Small intestine (tissue), 16 donors: ENCODE measurements at places on chromosomes 2 and 18. TPM values are rescaled to one million over a fixed set of nuclear protein-coding genes. Genes with fewer than 3 reads are reported as not detected.

Gene THADA
- 13.5 TPM for polyA plus RNA-seq

Gene ALPI
- 261 TPM for polyA plus RNA-seq

Gene SLC16A14
- polyA plus RNA-seq: 1.3 TPM

GRCh38 chr2:14288016-14288415, 344.5 kb upstream of the LRATD1 start:
- DNase-seq: no peak

- no peak for DNase-seq
Observed at GRCh38 chr2:72848436-72849137, 22.8 kb upstream of the EXOC6B start.

GRCh38 chr18:7725897-7726296, 158.8 kb downstream of the PTPRM start:
- DNase-seq: no peak

- peak; percentile 71 for DNase-seq
Observed at GRCh38 chr2:237235383-237236095, 149.8 kb downstream of the COPS8 start.

DNA sequence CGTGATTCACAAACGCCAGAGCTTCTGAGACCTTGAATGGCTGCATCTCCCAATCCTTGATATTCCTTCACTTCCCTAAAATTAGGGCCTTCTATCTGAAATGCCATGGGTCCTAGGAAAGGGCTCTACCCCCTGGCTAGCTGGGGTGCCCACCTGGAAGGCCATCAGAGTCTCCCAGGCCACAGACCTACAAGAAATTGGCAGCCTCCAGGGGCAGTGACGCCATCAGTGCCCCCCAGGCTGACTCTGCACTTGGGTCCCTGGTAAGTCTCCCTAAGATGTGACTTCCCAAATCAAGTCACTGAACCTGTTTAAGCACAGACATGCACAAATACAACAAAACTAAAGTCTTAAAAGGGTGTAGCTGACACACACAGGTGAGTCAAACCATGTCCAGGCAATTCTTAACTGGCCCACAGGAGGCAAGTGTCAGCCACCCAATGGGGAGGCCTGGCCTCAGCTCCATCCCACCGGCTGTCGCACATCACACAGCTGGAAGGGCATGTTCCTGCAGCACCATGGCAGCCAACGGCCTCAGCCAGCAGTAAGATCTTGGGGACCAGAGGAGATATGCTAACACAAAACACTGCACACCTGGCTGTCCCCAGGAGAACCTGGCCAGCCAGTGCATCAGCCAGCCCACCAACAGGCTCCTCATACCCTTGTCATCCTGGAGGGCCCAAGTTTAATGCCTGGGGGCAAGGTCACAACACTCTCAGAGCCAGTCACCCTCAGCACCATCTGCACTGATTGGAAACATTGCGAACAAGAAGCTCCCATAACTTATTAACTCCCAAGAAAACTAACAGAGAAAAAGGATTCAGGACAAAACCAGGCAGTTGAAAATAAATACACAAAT, 5.2 kb downstream of the PARD6G start:
- no peak for DNase-seq

- DNase-seq: no peak
Observed at GRCh38 chr2:228369400-228370031, 188.0 kb upstream of the SPHKAP start.

DNA sequence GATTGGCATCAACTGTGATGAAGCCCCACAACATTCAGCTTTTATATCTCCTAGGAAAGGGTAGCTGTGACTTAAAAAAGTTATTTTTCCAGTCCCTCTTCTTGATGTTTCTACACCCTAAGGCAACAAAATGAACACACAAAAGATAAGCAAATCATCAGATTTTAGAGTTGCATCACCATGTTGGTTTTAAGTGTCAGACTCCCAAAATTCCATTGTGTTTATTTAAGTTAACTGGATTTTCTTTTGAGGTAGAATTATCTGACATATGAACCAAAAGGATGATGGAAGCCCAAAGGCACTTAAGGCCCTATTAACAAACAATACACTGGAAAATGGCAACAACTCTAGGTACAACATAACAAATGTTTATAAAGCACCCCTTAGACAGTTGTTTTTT, 261.7 kb upstream of the SLC39A10 start:
- no peak for DNase-seq
